GM04504 (cell line): ENCODE measurements at places on chromosomes 2 and 18.

DNA sequence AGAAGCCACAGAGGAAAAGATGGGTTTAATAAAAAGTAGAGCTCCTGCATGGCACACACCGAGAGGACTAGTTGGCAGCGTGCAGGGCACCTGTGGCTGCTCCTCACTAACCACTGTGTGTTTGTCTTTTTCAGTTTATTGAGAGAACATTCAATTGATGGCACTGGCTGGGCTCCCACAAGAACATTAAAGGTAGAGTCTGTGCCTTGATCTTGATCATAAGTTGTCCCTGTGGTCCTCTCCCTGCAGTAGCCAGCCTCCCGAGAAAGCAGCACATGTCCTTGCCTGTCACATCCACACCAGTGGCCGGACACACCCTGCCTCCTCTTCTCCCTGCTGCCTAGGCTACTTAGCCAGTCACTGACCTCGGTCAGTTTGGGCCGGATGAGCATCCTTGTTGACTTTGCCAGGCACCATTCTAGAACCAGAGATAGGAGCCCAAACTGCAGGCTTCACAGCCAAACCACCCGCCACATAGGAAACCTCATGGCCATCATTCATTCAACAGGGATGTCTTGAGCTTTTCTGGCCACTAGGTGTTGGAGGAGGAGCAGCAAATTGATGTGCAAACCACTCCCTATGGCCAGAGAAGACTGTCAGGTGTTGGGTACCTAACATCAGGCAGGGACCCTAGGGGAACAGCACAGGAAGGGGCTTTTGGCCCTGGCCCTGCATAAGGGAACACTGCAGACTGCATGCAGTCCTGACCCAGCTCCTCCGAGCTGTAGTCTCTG lies 30.2 kb upstream of the SCLY start:
- DNase-seq: no peak

- DNase-seq: no peak
Observed at GRCh38 chr2:25699216-25699615, 25.8 kb upstream of the DTNB start.

DNA sequence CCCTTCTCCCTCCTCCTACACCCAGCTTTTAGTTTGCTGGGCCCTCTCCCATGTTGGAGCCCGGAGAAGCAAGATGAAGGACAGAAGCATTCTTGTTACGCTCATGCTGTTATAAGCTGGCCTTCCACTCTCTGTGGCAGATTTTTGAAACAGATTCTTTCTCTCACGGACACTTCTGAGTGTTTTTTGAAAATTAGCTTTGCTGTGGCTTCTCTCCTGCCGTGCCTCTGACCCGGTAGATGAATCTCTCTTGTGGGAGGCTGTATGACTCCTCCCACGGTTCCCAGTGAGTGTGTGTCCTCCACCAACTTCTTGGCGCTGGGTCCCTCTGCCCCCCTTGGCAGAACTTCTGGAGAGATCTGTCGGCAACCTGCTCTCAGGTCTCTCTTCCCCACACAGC lies 269.3 kb upstream of the MYT1L start:
- DNase-seq: no peak

DNA sequence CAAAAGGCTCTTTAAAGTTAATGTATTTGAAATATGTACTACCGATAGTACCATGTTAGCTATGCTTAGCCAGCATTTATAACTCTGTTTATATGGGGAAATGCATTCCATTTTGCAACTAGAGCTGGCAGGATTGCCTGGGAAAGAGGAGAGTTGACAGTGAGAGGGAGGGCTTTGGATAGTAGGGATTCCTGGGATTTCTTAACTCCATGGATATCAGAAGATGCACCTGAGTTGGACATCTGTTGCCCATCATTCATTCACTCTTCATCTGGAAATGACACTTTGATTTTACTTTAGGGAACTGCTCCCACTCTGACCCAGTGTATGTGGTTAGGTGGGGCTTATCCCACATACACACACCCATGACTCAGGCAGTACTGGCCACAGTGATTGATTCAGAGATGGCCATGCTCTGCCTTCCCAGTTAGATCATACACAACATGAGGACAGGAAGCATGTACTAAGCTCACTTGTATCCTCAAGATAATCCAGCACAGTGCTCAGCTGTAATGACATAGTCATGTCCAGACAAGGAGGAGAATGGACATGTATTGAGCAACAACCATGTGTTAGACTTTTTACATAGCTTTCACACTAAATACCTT lies 248.8 kb downstream of the MREG start:
- peak; percentile 86 for DNase-seq

DNA sequence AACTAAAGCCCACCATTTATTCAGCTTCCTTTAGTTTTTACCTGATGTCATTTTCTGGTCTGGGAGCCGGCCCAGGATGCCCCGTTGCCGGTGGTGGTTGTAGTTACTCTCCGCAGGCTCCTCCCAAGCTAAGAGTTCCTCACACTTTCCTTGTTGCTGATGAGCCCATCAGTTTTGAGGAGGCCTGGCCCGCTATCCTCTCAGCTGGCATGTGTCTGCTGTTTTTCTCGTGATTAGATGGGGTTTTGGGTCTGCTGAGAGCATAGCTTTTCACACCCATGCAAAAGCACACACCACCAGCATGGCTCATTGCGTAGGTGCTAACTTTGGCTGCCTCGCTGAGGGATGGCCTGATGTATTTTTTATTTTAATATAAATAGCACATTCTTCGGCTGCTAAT lies 72.1 kb downstream of the PSMG2 start:
- DNase-seq: no peak

DNA sequence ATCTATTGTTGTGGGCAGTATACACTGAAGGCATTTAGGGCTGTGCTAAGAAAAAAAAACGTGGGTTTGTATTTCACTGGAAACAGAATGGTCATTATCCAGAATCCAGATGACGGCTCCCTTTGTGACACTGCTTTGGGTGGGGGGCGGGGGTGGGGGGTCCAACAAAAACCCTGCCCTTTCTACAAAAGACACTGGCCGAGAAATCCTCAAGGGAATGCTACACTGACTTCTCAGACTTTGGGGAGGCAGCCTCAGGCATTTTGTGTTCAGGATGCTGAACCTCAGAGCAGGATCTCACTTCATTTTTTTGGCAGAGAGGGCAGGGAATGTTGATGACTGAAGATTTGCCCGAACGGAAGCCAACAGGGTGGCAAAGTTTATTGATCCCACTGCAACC lies 417.1 kb downstream of the HRH4 start:
- DNase-seq: no peak

GRCh38 chr2:168518555-168519066 lies 62.5 kb downstream of the CERS6 start:
- DNase-seq: no peak
